Esophagus squamous epithelium (tissue), 5 donors: ENCODE measurements at places on chromosomes 7 and 10.

GRCh38 chr10:63481815-63482421 lies 16.1 kb upstream of the JMJD1C start:
- DNase-seq = no peak

GRCh38 chr7:77309714-77310220 lies 106.4 kb downstream of the GSAP start:
- no peak for DNase-seq

DNA sequence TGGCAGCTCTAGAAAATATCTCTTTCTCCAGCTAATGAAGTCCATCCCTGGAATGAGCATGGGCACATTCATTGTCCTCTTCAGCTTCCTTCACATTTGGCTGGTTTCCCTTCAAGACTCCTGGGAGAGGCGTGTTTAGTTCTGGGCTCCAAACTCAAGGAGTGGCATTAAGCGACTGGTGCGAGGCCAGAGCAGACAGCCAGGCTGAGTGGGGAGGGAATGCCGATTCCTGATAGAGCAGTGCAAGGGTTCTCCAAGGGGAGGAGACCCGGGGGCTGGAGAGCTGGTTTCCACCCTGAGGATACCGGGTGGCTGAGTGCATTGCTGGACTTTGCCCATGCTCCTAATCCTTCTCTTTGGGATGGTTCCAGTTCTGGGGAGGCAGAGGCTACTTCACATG lies 372.1 kb downstream of the RPS24 start:
- DNase-seq = no peak

DNA sequence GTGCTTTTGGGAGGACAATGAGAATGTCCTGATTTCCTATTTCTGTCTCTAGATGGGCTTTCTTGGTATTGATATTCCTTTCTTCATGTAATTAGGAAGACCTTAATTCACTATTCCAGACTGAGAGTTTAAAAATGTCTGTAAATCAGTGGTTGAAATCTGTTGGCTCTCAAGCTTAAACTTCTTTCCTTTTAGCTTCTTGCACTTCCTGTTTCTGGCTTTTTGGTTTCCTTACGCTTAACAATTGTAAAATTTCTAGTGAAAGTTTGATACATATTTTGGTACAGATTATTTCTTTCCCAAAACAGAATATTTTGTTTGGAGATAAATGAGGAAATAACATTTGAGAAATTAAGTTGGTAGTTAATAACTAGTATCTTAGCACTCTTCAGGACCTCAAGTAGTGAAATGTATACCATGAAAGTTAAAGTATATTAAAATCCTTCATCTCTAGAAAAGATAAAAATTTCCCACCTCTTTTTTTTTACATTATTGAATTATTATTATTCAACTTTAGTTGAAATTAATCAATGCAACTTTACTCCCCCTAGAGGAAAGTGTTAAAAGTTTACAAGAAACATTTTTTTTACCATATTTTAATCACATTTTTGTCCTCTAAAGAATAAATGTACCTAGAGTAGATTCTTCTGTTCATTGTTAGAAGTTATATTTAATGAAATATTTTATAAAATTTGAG lies 137.2 kb downstream of the PHTF2 start:
- DNase-seq = no peak

- no peak for DNase-seq
These were observed 6.5 kb downstream of the DUSP5 start for GRCh38 chr10:110504111-110504735.

GRCh38 chr10:68212721-68213352 lies 19.1 kb downstream of the ATOH7 start:
- DNase-seq = no peak

DNA sequence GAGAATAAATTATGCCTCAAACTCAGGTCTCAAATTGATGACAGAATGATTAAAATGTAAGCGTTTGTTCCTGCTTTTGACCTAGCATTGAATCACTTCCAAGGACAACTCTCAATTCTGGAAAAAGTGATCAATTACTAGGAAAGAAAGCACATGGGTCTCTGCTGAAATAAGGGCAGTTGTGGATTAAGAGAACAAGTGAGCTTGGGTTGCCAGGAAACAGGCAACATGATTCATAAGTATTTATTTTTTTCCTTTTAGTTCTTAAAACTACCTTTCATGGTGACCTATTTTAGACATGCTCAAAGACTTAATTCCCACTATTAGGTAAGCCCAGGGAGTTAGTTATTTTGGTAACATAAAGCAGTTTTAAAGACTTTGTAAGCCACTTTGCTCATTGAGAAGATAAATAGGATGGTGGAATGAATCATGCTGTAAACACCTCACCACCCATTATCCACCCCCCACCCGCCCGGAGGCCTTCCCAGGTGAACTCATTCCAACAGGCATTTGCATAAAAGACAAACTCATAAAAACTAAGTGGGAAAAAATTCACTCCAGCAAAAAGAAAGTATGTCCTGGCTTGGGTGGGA lies 728.3 kb downstream of the SORCS1 start:
- no peak for DNase-seq

DNA sequence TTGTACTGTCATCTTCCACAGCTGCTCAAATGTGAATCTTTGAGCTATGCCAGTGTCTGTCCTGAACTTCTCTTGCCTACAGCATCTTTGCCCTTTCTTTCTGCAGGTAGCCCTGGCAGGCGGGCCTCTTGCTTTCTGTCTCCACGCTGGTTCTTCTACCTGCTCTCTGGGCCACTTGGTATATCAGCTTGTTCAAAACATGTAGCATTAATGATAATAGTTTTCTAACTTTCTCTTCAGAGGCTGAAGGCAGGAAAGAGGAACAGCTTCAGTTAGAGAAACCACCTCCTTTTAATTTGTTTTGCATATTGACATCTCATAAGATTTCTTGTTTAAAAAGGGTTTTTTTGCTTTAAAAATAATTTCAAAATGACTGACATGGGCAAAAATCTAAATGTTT lies 923 bp upstream of the FGL2 start:
- no peak for DNase-seq

DNA sequence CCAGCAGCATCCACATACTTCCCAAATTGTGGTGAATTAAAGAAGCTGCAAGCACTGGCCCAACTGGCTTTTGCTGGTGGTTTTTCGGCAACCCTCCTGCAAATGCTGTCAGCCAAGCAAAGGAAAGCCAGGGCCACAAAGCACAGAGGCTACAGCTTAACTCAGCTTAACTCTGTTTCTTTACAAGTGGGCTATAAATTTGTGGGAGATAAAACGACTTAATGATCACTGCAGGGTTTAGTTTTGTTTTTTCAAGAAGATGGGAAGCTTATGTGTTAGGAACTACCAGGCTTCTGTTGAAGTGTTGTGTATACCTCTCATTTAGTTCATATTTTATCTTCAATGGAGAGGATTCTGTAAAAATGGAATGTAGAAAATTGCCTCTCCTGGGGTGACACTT lies 110.6 kb downstream of the TACC2 start:
- no peak for DNase-seq

DNA sequence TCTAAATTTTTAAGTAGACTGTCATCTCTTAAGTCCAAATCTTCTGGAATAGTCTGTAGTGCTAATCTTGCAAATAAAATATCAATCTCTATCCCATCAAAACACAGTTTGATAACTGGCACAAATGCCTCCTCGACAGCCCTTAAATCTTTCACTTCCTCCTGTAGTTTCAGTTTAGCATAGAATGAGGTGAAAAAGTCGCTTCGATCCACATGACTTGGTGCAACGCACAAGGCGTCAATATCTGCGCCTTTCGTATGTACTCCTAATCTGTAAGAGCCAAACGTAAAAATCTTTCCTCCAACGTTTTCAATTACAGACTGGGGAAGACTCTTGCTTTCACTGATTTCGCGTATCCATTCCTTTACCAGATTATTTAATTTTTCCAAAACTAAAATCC lies 603 bp downstream of the PAPOLB start:
- no peak for DNase-seq

DNA sequence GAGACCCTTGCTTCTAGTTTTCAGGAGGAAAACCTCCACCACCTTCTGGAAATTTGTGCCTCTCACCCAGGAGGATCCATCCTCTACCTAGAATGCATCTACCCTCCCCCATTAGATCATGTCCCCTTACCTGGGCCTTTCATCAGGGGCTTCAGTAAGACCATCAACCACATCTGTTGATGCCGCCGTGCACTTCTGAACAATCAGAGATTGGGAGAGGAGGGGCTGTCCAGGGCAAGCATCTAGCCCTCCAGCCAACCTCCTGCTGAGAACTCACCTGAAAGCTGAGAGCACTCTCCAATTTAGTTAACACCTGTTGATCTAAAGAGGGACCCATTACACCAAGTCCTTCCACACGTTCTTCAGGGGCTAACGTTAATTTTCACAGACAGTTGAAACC lies 57.6 kb upstream of the PIK3CG start:
- DNase-seq = no peak

GRCh38 chr7:79965946-79966345 lies 168.7 kb upstream of the GNAI1 start:
- DNase-seq = no peak

- DNase-seq = no peak
These were observed 22.7 kb downstream of the BET1 start for GRCh38 chr7:93981480-93981874.

GRCh38 chr7:137096607-137097006 lies 228.2 kb downstream of the CHRM2 start:
- no peak for DNase-seq
